Left lung (tissue), 14 donors: ENCODE measurements at places on chromosomes 12 and 14. TPM values are rescaled to one million over a fixed set of nuclear protein-coding genes. Genes with fewer than 3 reads are reported as not detected.

- DNase-seq = no peak
Measured at GRCh38 chr14:51117593-51117992, 22.7 kb upstream of the TRIM9 start.

- no peak for DNase-seq
Measured at GRCh38 chr12:68790081-68790951, 17.7 kb upstream of the MDM2 start.

DNA sequence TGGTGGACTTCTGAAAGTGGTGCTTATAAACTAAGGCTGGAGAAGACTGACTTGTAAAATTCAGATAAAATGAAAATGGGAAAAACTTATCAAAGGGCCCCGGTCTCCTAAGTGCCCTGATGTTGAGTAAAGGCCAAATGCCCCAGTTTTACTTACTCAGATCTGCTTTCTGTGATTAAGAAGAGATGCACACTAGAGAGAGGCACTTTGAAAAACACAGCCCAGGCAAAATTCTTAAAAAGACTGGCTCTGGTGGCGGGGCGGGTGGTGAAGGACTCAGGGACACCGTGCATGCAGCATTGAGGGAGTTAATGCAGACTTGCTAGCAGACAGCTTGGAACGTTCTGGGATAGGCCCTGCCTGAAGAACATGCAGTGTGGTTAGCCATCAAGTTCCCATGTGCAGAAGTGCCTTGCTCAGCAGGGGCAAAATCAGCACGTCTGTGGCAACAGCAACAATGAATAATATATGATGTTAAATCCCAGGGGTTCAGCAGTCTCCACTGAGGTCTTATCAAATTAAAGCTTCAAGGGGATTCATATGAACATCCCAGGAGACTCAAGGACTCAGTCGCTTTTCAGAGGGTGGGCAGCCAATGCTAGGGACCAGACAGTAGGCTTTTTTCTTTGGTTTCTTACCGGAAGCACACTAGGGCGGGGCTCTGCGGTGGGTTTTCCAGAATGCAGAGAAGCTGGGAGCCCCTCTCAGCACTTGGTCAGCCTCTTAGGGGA is 105.0 kb downstream of the DAD1 start:
- no peak for DNase-seq

The TMEM229B gene
- 7.7 TPM for total RNA-seq

The ADAM21 gene
- 0.41 TPM for total RNA-seq

The OTX2 gene
- not detected for total RNA-seq
